ENCODE measurements at places on chromosomes 2 and 18.

GRCh38 chr2:45770811-45771210 lies 119.3 kb downstream of the PRKCE start:
- no peak for DNase-seq

DNA sequence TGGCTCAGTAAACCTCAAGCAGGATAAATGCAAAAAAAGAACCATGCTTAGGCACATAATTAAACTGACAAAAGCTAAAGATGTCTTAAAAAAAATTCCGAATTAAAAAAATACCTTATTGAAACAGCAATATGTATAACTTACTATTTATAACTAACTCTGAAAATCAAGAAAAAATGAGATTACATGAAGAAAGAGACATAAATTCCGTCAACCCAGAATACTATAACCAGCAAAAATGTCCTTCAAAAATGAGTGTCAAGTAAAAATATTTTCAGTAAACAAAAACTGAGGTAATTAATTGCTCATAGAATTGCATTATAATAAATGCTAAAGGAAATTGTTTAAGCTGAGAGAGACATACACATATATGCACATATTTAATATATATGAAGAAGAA lies 474.5 kb upstream of the SYT4 start:
- DNase-seq, result no peak

GRCh38 chr18:79818036-79818435 lies 20.3 kb downstream of the KCNG2 start:
- no peak for DNase-seq

DNA sequence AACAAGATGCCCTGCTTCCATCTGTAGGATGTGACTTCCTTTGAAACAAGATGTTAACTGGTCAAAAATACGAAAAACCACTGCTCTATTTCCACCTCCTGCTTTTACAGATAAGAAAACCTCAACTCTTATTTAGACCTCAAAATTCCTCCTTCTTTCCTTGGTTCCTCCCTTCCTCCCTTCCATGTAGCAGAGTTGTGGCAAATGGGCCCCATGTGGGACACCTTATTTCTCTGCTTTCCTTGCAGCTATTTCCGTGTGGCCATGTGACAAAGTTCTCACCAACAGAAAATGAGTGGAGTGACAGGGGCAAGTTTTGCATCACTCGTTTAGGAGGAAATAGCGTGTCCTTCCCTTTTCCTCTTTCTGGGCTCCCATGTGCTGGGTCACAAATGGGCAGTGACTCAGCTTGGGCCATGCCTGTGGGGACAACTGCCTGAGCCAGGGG lies 69.4 kb upstream of the SMAD2 start:
- no peak for DNase-seq

- no peak for DNase-seq
Observed at GRCh38 chr2:48356701-48357325, 173.1 kb upstream of the STON1 start.

- DNase-seq, result no peak
Observed at GRCh38 chr2:102660070-102660469, 40.7 kb downstream of the SLC9A2 start.

DNA sequence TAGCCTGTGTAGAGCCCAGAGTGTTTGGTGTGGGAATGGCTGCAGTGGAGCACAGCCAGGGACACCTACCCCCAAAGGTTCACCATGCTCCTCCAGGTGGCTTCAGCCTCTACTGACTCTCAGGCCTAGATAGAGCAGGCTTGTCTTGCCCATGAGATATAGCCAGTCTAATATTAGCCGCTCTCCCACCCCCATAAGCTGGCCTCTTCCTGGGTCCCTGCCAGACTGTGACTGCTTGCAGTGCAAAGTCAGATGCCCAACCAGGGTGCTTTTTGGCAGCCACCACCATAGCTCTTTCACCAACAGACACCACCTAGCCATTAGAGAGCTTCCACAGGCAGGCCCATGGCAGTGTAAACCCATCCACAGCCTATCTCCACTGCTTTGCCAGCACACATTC lies 405.3 kb downstream of the MBD2 start:
- no peak for DNase-seq

All from activated T-helper 9 cell treated with anti-CD3 and anti-CD28 coated beads, Interleukin-2, amount 50 U/mL, for 16 hours (primary cell).